Left cardiac atrium (tissue), 4 donors: ENCODE measurements at places on chromosomes 2 and 18.

- DNase-seq = no peak
Measured at GRCh38 chr2:9846554-9846953, 3.3 kb downstream of the TAF1B start.

GRCh38 chr2:237352279-237352845 is 61.6 kb downstream of the COL6A3 start:
- no peak for DNase-seq

GRCh38 chr2:120833127-120833675 is 97.5 kb downstream of the GLI2 start:
- no peak for DNase-seq

DNA sequence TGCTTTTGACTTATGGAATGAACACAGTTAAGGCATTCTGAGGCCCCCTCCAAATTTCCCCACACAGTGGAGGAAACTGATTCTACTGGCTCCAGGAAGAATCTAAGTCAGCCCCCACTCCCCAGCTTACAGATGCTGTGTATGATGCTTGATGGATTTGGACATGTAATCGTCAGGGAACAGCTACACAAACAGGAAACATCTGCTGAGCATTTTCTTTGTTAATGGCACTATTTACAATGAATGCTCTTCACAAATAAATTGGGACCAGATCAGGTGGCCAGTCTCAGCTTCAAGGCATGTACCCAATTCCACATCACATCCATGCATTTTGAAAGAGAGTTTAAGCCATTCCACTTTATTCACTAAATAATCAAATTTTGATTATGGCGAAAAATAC is 562.3 kb downstream of the SOX11 start:
- no peak for DNase-seq

DNA sequence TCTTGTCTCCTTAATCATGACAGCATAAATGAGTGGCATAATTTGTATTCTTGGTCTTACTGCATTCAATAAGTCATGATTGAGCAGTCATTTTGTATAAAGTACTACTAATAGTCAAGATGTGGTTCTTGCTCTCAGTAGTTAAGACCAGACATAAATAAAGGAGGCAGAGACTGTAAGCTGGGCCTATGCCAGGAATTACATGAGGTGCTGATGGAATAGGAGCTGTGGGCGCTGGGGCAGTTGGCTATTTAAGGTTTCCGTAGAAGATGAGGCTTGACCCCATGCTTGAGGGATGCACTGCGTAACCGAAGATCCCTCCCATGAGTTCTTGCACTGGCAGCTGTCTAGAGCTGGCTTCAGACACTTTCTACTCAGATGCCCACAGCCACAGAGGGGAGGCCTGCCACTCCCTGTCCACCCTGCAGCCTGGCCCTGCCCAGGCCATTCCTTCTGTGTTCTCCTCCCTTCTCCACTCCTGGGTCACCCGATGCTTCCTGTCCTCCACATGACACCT is 150.9 kb upstream of the REV1 start:
- DNase-seq = no peak

- no peak for DNase-seq
Measured at GRCh38 chr18:7766817-7767216, 199.7 kb downstream of the PTPRM start.
